Uterus (tissue), 4 donors: ENCODE measurements at places on chromosomes 3 and 15. TPM values are rescaled to one million over a fixed set of nuclear protein-coding genes. Genes with fewer than 3 reads are reported as not detected.

GRCh38 chr3:154180836-154181691, 59.9 kb downstream of the ARHGEF26 start:
- no peak for DNase-seq

GRCh38 chr15:40483919-40484318, 13.1 kb downstream of the CHST14 start:
- DNase-seq, result no peak

- no peak for DNase-seq
Measured at GRCh38 chr15:32878342-32878741, 160.5 kb downstream of the GREM1 start.

Gene CAMK2N2
- total RNA-seq, result not detected
